Lung (tissue), 17 donors: ENCODE measurements at places on chromosomes 13 and 19.

DNA sequence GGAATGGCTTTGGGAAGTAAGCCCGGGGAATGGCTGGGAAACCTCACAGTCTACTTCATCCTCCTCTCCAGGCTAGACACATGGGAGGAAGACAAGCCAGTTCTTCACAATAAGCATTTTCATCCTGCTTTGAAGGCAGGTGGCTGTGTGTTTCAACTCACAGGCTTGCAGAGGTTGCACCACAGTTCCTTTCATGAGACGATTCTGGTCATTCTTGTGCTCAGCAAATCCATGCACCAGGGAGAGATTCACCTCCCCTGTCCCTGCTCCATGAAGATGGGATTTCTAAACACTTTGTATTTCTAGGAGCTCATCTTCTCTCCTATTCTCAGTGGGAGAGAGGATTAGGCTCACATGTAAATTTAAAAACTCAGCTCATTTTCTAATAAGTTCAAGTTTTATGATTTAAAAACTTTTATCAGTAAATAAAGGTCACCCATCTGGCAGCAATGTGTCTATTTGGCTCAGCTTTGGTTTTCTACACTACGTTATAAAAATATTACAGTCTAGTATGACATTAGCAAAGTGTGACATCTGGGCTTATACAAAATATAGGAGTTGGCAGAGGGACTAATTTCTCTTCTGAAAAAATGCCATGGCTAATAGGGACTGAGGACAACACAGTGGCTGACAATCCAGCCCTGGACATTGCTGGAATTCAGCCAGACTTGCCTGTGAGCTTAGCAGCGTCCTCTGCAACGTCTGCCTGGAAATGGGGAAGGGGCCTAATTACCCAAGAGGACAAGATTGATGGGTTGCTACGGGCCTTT lies 283.2 kb upstream of the SLC10A2 start:
- DNase-seq, result peak; percentile 79

DNA sequence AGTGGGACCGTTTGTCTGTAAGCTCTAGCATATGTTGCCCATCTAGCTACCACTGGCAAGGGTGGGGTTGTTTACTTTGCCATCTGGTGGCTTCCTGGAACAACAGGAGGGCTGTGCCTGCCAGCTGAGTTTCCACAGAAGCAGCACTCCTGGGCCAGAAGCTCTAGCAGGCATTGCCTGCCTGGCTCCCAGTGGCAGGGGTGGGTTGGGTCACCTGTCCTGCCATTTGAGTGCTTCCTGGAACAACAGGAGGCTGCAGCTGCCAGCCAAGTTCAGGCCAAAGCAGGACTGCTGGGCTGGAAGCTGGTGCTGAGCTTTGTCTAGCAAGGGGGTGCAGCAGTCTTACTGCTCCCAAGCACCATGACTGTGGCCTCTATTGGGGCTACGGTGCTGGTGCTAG lies 239.7 kb downstream of the MTUS2 start:
- DNase-seq, result no peak

DNA sequence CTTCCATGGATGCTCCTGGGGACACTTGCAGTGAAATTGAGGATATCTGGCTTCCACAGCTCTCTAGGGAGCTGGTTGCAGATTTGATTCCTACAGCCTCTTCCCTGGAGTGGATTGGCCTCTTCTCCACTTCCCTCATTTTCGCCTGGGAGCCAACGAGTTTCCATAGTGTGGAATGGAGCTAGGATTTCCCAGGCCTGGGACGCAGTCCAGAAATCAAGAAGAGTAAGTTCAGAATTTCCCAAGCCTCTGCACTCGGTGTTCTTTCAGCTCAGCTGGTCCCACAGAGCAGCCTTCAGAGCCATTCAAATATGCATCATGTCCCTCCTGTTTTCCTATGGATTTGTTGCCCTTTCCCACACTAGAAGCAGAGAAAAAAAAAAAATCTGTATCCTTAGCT lies 68.2 kb downstream of the RAP2A start:
- peak; percentile 84 for DNase-seq

GRCh38 chr19:30204721-30205120 lies 167.5 kb upstream of the ZNF536 start:
- DNase-seq, result no peak

GRCh38 chr13:42592915-42593900 lies 19.3 kb downstream of the TNFSF11 start:
- no peak for DNase-seq
